ENCODE measurements at places on chromosomes 3 and 15.

- no peak for DNase-seq
Observed at GRCh38 chr3:56459104-56459496, 9.2 kb downstream of the ERC2 start.

- no peak for DNase-seq
Observed at GRCh38 chr3:182414586-182414985, 378.7 kb upstream of the ATP11B start.

DNA sequence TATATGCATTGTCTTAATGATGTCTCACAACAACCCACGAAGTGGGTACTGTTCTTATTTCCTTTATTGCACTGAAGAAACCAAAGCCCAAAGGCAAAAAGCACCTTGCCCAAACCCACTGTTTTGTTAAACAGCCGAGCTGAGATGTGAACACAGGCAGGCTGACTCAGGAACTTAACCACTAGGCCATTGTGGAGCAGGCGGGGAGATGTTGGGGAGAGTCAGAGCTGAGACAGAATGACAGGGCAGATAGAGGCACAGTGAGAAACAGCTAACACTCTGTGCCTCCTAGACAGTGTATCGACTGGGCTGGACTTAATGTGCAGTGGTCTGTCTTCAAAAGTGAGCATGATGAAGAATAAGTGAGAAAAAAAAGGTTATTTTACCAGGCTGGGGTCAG, 56.5 kb downstream of the RPLP1 start:
- no peak for DNase-seq

DNA sequence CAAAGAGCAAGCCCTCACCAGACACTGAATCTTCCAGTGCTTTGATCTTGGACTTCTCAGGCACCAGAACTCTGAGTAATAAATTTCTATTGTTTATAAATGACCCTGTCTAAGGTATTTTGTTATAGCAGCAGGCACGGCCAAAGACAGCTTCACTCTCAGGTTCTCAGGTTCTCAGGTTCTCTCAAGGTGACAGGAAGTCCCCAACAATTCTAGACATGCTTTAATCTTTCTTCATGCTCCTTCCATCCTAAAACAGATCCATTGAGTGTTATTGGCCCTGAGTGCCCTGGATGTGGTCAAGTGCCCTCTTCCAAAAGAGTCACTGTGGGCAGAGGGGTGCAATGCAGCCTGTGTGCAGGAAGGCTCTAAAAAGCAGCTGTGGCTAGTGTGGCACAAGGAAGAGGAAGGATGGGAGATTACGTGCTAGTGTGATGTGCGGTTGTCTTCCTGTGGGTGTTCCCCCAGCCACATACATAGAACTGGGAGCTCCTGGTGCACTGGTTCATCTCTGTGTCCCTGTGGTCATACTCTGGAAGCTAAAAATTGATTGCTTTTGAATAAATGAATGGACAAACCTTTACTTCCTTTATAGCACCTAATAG, 11.0 kb upstream of the RAB7A start:
- peak; percentile 44 for DNase-seq

- DNase-seq, result no peak
Observed at GRCh38 chr3:177906126-177906511, 630.1 kb upstream of the KCNMB2 start.

GRCh38 chr3:117671722-117672318, 962.2 kb downstream of the TUSC7 start:
- no peak for DNase-seq

Data from posterior vena cava (tissue), 2 donors.